ENCODE measurements at places on chromosomes 7 and 10. TPM values are rescaled to one million over a fixed set of nuclear protein-coding genes. Genes with fewer than 3 reads are reported as not detected.
A peak's percentile ranks its signal among the peaks of the same experiment; 100 is the strongest.

SKIDA1 gene
- total RNA-seq = 2.9 TPM

DNA sequence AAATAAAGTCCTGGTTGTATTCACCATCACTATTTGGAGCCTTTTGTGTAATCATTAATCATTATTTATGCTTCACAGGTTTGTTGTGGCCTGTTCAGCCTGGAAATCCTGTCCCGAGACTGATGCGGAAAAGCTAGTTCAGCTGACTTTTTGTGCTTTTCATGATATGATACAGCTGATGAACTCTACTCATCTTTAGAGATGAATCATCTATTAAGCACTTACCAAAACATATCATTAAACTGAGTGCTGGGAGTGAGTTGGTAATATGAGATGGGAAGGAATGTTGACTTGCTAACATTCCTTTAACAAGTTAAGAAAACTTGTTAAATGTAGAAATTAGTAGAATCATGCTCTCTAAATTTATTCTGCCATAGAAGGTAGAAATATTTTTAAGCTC is 53.0 kb downstream of the CROT start:
- no peak for DNase-seq

- peak; percentile 53 for DNase-seq
Measured at GRCh38 chr7:36600869-36601530, 123.3 kb downstream of the AOAH start.

GNGT1 gene
- total RNA-seq = not detected

DNA sequence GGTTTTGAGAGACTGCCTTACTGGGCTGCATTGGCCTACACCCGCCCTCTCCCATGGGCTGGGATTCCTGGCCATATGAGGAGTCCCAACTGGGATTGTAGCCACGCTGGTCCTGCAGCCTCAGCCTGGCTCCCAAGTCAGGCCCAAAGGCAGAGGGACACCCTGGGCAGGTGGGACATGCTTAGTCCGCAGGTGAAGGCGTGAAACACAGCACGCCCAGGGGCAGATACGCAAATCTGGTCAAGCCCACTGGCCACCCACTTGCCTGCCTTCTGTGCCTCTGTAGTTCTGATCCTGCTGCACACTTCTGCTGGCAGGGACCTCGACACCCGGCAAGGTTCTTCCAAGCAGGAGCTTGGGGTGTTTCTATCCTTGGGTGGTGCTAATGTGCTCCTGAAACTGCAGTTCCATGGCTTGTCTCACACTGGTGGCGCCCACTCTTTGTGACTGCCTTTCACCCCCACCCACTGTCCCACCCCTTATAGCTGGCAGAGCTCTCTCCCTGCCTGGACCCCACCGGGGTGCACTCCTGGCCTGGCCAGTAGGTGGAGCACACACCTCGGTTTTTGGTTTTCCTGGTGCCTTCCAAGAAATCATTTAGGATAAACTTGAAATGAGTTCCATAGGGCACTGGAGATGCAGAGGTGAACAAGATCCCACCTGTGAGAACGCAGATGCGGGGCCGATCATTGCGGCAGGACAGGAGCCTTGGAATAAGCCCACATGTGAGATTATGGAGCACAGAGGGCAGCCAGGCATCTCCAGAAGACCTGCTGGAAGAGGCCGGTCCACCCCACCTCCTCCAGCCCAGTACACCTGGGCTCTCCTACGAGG is 47.9 kb downstream of the MKI67 start:
- no peak for DNase-seq

DNA sequence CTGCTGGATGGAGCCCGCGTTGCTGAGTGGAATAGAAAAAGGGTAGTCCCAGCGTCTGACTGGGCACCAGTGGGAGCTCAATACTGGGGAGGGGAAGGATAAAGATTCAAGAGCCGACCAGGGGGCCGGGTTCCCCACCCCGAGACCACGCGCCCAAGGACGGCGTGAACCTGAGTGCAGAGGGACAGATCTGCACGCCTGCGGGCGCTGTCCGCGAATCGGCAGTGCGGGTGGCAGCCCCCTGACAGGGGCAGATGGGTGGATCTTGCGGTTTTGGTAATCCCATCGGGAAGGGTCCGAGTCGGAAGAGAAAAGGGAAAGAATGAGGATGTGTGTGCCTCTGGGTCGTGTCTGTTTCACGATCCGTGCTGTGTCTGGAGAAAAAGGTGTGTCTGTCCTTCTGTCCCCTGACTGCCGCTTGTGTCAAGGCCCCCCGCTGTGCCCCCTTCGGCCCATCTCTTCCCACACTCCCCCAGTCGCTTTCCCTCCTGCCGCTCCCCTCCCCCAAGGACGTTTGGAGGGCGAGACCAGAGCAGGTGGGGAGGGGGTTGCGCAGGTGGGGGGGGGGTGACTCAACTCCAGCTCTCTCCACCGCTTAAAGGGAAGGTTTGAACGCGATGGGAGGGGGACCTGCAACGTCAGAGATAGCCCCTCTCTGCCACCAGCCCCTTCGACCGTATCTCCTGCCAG is 734 bp upstream of the VGF start:
- no peak for DNase-seq

GRCh38 chr10:17116193-17116592 is 13.4 kb downstream of the CUBN start:
- no peak for DNase-seq

HPS1 gene
- total RNA-seq = 76.1 TPM

PRKRIP1 gene
- total RNA-seq = 20.9 TPM

BUD23 gene
- total RNA-seq = 48.8 TPM

DNA sequence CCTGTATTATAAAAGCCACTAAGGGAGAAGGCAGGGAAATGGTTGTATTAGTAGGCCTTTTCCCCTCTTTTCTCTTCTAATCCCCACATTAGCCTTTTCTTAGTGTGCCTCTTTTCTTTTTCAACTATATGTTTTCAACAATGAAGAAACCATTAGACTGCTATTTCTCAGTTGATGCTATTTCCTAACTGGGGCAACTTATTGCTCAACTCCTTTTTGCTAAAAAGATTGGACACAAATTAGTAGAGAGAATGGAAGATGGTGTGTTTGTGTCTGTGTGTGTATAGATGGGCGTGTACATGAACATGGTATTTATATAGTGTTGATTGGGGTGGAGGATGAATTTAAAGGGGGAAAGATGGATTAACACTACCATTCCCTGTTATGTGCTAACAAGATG is 28.4 kb downstream of the TBC1D12 start:
- DNase-seq = no peak

DNA sequence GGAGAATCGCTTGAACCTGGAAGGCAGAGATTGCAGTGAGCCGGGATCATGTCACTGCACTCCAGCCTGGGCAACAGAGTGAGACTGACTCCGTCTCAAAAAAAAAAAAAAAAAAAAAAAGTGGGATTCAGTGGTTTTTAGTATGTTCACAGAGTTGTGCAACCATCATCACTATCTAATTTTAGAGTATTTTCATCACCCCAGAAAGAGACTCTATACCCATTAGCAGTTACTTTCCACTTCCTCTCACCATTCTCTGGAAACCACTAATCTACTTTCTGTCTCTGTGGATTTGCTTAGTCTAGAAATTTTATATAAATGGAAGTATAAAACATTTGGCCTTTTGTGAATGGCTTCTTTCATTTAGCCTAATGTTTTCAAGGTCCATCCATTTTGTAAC is 113.4 kb downstream of the ST7 start:
- DNase-seq = no peak

GRCh38 chr10:89475591-89475998 is 59.8 kb downstream of the SLC16A12 start:
- DNase-seq = no peak

GRCh38 chr7:99357701-99358490 is 16.6 kb upstream of the ARPC1B start:
- DNase-seq = no peak

CASP7 gene
- 11.9 TPM for total RNA-seq

- no peak for DNase-seq
Measured at GRCh38 chr10:13445656-13446400, 83.0 kb downstream of the BEND7 start.

DNA sequence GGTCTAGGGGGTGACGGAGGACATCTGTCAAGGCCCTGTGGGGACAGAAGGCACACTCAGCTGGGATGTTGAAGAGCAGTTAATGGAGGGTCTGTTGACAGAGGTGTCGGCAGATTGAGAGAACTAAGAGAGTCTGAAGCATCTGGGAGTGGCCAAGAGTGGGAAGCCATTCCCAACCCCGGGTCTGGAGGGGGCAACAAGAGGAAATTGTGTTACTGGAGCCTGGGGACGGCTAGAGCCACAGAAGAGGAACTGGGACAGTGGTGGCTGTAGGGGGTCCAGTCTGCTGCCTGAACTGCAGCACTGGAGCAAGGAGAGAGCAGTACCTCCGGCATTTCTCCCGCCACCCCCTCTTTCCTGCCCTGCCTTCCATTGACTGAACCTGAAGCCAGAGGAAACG is 136.6 kb downstream of the CHN2 start:
- no peak for DNase-seq

TMEM176B gene
- 51.6 TPM for total RNA-seq

GRCh38 chr7:19377611-19378344 is 232.6 kb upstream of the FERD3L start:
- DNase-seq = no peak

DNA sequence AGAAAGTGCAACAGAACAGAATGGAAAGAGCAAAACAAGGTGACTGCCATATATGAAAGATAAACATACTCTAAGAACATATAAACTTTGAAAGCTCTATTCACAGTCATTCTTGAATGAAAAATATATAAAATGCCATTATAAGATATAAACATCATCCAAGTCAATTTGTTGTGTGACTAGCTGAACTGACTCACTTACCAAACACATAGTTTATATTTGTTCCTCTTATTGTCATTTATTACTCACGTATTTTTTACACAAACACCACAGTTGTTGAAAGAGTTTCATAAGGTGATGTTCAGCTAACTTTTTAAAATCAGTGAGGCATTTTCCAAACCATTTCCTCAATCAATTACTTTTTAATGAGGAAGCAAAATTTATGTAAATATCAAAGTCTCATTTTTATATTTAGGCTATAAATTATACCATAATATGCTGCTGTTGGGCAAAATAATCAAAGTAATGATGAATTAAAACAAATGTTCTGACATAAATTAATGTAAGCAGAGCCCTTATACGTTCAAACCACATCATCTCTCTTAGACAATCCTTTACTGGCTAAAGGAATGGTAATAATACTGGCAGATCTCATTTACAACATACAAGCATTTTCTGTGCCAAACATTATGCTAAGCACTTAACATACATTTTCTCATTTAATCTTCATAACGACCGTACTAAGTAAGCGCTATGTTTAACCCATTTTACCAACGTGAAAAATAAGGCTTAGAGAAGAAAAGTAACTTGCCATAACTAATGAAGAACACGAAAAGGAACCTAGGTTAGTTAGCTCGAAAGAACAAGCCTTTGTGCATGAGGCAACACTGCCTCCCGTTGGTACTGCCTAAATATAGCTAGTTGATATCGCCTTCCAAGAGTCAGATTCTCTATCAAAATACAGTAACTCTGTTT is 7.3 kb downstream of the LRRN3 start:
- DNase-seq = no peak

- DNase-seq = no peak
Measured at GRCh38 chr10:49606981-49607535, 3.1 kb upstream of the SLC18A3 start.

GPER1 gene
- total RNA-seq = 12.0 TPM

FGFR2 gene
- total RNA-seq = 58.6 TPM

Measured in esophagus muscularis mucosa (tissue), 4 donors.